NCI-H187 treated with DMSO at 0.1 percent for 48 hours (cell line): ENCODE measurements at places on chromosomes 2 and 18.

- DNase-seq: no peak
Observed at GRCh38 chr2:108589372-108589771, 55.1 kb downstream of the LIMS1 start.

- DNase-seq: no peak
Observed at GRCh38 chr18:35128675-35129074, 87.5 kb downstream of the MAPRE2 start.

- DNase-seq: no peak
Observed at GRCh38 chr2:102455061-102455670, 17.9 kb upstream of the SLC9A4 start.

- DNase-seq: no peak
Observed at GRCh38 chr2:67057901-67058703, 339.0 kb upstream of the ETAA1 start.

GRCh38 chr18:25736516-25736915 is 353.9 kb downstream of the SS18 start:
- no peak for DNase-seq

DNA sequence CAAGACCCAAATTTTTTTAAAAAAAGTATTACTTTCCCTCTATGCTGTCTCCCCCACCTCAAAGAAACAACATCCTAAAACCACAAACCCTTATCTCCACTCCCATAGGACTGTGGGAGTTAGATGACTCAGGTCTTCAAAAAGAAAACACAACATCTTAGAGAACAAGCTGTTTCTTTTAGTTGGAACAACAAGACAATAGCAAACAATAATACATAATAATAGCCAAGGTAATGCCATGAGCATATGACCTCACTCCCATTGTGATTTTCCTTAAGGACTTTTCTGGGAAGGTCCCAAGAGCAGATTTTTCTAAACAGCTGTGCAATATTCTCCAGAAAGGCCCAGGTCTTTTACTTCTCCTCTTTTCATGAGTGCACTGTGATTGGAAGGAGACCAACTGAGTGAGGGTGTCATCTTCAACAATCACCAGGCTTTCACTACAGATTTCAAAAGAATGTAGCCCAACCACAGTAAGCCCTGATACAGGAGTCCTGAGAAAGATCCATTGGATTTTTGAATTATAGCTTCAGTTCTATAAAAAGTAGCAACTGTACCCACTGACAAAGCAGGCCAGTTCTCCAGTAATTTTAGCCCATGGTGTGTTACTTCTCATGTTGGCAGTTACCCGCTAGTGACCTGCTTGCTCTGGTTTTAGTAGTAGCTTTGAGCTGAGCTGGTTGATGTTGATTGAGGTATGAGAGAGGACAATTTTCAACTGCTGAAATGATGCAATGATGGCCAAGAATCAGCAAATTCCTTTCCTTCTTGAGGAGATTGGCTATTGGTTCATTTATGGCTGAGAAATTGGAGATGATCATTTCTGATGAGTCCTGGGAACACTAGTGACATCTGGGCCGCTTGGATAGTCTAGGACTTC is 144.5 kb upstream of the TCF4 start:
- no peak for DNase-seq

- DNase-seq: no peak
Observed at GRCh38 chr2:206031162-206031784, 54.7 kb downstream of the INO80D start.

GRCh38 chr2:229178117-229178516 is 93.0 kb downstream of the PID1 start:
- no peak for DNase-seq

DNA sequence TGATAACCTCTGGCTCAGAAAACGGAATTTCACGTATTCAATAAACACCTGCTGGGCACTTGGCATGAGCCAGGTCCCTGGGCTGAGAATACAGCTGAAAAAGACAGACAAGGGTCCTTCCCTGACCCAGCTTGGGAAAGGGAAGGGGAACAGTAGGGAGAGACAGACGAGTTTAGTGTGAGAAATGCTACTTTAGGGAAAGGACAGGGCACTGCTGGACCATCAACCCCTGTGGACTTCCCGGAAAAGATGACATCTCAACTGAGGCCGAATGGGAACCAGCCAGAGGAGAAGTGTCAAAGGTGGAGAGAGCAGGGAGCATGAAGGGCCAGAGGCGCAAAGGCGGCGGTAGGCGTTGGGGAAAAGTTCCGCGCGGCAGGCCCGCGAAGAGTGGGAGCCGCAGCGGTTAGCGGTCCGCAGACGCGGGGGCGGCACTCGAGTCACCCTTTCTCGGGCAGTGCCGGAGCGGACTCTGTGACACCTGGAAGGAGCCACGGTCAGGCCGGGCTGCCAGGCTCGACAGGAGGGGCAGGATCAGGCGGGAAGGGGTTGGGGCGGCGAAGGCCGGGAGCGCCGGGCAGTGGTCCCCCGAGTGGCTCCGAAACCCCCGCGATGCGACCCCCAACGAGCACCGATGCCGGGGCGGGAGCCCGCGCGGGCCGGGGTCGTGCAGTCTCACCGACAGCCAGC is 519 bp downstream of the TEX261 start:
- no peak for DNase-seq

DNA sequence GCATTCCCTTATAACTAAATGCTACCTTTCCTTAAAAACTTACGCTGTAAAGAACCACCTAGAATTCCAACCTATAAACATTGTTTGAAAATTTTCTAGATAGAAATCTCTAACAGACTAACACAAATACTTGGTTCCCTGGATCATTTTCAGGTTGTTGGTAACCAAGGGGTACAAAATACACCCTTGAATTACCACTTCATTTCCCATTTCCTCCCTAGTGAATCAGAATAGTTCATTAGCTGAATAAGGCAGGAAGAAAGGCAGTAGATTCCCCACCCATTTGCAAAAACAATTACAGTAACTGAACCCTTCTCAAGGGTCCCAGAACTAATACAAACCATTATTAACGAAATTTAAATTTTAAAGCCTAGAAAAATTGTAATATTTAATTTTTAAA is 5.5 kb downstream of the MEX3C start:
- DNase-seq: no peak

- DNase-seq: no peak
Observed at GRCh38 chr2:38259311-38259710, 117.8 kb downstream of the ATL2 start.

DNA sequence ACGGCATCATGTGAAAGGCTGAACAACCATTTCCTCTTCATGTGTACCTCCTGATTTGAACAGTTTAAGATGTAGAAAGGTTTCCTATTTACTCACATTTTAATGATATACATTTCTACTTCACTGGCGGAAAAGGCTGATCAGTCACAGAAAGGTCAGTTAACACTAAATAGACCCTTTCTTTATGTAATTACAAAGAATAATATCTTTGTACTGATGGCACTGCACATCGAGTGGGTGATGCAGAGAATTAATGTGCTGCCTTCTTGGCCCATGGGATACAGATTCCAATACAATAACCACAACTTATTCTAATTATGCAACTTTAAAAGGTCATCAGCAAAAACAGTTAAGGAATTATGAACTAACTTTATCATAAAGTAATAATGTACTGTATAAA is 328.5 kb upstream of the KLHL14 start:
- DNase-seq: no peak

GRCh38 chr18:11002277-11002676 is 147.1 kb downstream of the PIEZO2 start:
- DNase-seq: no peak

DNA sequence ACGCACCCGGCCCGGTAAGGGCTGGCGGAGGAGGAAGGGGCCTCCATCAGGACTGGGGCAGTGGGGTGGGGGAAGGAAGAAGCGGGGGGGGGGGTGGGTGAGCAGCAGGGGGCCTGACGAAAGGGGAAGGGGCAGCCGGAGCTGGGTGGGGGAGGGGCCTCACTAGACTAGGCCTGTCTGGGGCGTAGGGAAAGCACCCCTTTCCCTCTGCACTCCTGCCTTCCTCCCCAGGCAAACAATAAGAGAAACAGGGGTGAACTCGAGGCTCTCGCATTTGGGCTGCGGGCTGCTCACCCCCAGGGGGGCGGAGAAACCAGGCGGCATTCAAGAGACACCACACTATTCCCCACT is 82.7 kb upstream of the POMC start:
- DNase-seq: no peak

- DNase-seq: no peak
Observed at GRCh38 chr18:42510540-42510939, 555.5 kb downstream of the PIK3C3 start.

- DNase-seq: no peak
Observed at GRCh38 chr2:59887366-59887765, 666.1 kb downstream of the BCL11A start.

DNA sequence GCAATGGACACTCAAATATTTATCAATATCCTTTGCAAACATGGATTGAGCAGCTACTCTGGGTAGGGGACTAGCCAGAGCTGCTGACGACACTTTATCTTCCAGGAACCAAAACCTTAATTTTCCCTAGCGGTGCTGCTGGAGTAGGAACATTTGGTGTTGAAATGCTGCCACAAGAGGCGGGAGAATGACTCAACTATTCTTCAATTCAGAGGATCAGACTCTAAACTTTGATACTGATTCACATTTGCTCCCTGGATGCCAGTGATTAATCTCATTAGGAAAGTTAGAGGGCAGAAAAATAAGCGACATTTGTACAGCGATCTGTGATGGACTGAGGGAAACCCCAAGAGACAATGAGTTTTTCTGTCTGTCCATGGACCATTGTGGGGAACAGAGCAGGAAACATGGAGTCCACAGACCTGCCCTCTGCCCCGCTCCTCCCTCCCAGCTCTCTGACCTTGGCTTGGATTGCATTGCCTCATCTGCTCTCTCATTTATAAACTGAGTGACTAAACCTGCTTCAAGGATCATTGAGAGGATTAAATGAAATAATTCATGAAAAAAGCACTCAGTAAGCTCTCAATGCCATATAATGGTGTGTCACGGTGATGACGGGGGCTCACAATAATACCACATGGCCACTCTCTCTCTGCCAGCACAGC is 12.6 kb upstream of the EPB41L3 start:
- no peak for DNase-seq

- DNase-seq: no peak
Observed at GRCh38 chr2:237222601-237223041, 136.9 kb downstream of the COPS8 start.

DNA sequence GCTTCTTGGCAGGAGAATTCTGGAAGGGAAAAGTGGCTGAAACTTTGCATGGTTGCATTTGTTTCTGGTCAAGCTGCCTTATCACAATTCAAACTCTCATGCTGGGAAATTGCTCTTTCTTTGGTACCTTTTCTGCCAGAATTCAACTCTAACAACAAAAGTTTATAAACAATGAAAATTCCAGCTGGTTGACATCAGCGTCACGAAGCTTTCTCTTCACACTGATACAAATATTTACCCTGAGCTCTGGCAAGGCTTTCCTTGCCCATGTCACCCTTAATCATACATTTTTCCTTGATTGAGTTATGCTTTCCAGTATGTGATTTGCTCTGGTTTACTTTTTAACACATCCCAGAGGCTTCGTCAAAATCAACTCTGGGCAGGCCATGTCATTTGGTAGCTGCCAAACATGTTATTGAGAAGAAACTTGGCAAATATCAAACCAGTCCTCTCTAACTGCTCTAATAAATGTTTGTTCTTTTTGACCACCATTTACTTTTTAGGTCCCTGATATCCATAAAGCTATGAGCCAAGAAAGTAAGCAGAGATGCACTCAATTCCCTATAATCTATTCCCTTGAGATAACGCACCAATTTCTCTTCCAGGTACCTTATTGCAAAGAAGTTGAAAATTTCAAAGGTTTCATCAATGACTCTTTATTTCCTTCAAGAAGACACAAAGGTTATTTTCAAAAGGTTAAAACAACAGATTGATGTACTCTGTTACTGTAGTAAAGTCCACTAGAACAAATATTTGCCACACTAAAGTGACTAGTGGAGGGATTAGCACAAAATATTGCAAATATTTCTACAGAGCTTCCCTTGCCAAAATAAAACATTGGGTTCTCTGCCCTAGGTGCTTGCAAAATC is 1241.1 kb upstream of the ZEB2 start:
- no peak for DNase-seq

GRCh38 chr18:765764-766549 is 46.1 kb downstream of the YES1 start:
- DNase-seq: no peak

- no peak for DNase-seq
Observed at GRCh38 chr18:34153711-34154110, 71.0 kb downstream of the NOL4 start.

DNA sequence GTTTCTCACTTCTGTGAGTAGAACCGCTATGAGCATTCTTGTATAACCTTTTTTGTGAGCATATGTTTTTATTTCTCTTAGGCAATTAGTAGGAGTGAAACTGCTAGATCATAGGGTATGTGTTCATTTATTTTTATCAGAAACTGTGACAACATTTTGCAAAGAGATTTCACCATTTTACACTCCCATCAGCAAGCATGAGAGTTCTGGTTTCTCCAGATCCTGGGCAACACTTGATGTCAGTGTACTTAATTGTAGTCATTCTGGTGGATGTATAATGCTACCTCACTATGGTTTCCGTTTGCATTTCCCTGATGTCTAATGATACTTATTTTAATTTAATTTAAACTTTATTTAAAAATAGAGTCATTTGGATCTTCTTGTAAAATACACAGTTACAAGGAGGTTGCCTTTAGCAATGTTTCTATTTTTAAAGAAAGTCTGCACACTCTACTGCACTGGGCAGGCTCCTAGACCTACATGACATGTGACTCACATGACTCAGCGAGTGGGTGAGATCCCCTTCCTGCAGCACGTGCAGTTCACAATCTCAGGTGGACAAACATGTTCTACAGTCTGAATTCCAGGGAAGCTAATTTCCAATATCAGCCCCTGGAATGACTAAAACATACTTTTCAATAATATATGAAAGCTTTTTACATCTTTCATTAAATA is 127.0 kb upstream of the BCL2L11 start:
- no peak for DNase-seq

DNA sequence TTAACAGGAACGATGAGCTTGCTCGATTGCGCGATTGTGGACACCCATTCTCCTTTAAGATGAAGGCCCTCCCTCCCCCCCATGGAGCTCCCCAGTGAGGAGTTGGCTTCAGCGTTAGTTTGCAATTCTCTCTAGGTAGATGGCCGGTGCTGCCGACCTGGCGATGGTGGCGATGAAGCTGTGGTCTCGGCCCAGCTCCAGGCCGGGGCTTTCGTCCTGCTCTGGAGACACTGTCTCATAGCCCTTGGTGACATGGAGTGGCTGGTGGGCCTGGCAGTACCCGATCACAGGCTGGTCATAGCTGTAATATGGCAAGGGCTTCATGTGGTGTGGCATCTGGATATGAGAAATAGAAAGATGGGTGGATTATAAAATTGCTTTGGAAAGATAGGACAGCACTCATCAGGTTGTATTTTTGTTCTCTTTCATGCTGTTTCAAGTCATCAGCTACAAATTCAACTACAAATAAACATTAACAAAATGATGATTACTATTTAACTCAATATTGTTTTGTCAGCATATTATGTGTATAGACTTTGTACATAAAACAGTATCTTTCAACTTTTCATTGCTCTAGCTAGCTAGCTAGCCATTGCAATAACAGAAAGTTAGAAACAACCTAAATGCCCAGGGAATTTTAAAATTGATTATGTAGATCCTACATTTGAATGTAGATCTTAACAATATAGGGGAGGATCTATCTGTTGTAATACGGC is 773.4 kb downstream of the LRRTM4 start:
- no peak for DNase-seq
